Testis (tissue), 5 donors: ENCODE measurements at places on chromosomes 7 and 10. TPM values are rescaled to one million over a fixed set of nuclear protein-coding genes. Genes with fewer than 3 reads are reported as not detected.

The CHST3 gene
- 55.3 TPM for polyA plus RNA-seq

The TNS3 gene
- 28.5 TPM for polyA plus RNA-seq

DNA sequence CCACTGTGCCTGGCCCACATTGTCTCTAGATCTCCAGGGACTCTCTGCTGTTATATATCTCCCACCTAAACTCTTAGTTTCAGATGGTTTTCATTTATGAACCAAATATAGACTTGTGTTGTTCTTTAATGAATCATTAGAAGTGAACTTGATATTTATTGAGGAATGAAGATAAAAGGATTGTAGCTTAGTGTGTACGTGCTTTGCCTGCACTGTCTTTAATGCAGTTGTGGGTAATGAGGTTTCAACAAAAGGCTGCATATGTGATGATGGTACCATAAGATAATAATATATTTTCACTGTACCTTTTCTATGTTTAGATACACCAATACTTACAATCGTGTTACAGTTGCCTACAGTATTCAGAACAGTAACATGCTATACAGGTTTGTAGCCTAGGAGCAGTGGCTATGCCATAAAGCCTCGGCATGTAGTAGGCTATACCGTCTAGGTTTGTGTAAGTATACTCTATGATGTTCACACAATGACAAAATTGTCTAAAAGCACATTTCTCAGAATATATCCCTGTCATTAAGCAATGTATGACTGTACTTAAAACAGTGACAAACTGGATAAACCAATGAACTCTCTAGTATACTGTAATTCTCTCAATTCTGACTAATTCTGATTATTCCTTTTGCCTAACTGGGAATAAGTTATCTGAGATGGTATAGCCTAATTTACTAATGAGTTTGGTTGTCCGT lies 25.2 kb downstream of the VCL start:
- no peak for DNase-seq

DNA sequence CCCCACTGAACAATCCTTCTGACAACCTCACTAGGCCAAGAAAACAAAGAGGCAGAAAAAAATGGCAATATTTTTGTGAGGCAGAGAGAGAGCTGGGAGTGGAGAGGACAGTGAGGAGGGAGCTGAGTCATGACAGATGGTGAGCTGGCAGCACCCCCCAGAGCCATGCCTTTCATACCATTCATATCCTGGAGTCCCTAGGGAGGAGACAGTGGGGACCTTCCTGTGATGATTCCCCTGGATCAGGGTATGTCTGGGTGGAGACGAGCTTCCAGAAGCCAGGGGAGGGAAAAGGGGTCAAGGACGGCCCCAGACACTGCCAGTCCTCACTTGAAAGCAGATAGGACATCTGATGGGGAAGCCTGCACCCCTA lies 160.5 kb downstream of the ADAM12 start:
- no peak for DNase-seq

GRCh38 chr7:30787486-30787885 lies 16.3 kb downstream of the MINDY4 start:
- no peak for DNase-seq
